Fibroblast of upper back skin (primary cell): ENCODE measurements at places on chromosomes 4 and X.

- no peak for DNase-seq
Measured at GRCh38 chr4:56874166-56874565, 33.5 kb upstream of the REST start.

DNA sequence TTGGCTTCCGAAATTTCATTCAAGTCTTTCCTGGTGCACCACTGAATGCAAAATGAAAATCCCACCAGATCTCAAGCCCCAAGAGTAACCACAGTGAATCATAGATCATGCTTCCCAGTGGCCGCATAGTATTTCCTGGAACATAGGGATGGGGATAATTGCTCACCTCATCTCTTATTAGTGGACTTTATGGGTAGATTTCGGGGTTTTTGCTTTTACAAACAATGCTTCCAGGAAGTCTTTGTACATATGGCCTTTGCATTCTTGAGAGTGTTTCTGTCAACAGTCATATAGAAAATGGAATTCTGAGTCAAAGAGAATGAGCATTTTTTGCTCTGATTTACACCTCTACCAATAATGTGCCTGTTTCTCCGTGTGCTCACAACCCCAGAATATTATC lies 53.4 kb downstream of the PPEF2 start:
- peak; percentile 77 for DNase-seq

- no peak for DNase-seq
Measured at GRCh38 chr4:83112231-83112630, 2.3 kb downstream of the PLAC8 start.

DNA sequence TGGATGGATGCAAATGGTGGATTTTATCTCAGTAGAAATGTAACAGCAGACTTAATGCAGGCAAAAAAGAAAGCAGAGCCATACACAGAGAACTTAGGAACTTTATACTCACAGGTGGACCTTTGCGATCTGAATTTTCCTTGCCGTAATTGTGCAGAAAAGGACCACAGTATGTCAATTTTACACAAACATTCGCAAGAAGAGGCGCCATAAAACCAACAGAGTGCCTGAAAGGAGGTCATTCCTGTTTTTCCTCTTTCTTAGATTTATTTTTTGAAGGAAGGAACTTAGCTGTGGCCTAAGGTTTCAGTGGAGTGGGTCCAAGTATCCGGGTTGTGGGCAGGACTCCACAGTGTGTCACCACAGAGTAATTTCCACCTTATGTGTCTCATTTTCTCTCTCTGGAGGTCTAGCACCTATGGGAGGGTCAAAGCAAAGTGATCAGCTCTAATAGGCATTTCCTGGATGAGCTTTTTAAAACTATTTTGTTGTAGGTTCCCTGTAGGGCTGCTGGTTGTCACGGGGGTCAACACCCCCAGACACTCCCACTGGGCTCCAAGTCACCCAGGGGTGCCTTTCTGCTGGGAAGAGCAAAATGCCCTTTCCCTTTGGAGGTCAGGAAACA lies 24.7 kb upstream of the PBDC1 start:
- DNase-seq: peak; percentile 66

GRCh38 chr4:40557736-40558135 lies 71.9 kb downstream of the RBM47 start:
- no peak for DNase-seq

DNA sequence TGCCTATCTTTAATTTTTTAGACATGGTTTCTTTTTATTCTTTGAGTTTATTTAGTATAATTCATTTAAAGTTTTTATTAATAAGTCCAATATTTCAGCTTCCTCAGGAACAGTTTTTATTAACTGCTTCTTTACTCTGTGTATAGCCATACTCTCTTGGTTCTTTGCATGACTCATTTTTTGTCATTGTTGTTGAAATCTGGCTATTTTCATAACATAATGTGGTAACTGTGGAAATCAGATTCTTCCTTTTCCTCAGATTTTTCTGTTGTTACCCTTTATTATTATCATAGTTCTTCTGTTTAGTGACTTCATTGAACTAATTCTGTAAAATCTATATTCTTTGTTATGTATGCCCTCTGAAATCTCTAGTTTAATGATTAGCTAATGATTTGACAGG lies 124.9 kb upstream of the CYSLTR1 start:
- no peak for DNase-seq

- peak; percentile 19 for DNase-seq
Measured at GRCh38 chr4:98528882-98529281, 129.5 kb downstream of the TSPAN5 start.

DNA sequence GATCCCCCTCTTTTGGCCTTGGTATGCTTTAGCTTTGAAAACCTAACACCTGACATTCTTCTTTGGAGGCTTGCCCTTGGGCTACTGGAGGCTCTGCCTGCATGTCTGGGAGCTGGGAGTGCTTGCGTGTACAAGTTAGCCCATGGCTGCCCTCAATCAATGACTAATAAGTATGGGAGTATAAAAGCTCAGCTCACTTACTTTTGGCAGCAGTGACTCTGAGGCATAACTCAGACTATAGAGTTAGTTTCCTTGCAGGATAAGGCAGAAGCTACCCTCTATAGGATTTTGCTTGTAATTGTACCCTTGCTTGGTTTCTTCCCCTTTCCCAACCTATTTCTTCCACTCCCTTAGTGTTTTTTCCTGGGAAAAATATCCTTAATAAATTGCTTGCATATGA lies 247.9 kb downstream of the PPP1R2C start:
- peak; percentile 92 for DNase-seq

DNA sequence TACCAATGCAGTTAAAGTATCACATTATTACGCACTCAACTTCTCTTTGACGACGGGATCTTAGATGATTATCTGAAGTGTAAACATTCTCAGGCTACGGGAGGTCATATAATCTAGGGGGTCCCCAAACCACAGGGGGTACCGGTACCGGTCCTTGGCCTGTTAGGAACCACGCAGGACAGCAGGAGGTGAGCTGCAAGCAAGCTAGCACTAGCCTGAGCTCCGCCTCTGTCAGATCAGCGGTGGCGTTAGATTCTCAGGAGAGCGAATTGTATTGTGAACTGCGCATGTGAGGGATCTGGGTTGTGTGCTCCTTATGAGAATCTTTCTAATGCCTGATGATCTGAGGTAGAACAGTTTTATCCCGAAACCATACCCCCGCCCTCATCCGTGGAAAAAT lies 20.6 kb upstream of the PRR27 start:
- no peak for DNase-seq

DNA sequence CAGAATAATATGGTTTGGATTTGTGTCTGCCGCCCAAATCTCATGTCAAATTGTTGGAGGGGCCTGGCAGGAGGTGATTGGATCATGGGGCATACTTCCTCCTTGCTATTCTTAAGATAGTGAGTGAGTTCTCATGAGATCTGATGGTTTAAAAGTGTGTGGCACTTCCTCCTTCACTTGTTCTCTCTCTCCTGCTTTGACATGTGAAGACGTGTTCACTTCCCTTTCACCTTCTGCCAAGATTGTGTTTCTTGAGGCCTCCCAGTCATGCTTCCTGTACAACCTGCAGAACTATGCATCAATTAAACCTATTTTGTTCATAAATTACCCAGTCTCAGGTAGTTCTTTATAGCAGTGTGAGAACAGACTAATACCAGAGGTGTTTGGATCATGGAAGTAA lies 325.7 kb upstream of the GIMD1 start:
- no peak for DNase-seq

DNA sequence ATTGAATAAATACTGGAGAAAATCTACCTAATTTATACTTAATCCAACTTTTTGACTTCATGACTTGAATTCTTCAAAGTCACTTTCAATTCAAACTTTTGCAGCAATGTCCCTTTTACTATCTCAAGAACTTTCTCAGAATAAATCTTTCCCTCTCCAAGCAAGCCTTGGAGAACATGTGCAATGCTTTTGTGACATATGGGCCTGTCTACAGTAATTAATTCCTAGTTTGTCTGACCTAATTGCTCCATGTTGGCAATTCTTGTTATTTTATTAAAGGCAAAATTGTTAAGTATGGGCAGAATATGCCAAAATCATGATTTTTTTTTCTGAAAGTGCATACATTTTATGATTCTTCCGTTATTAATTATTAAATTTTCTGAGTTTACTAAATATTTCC lies 1115.3 kb downstream of the PDHA2 start:
- no peak for DNase-seq

GRCh38 chr4:106238820-106239420 lies 77.1 kb downstream of the TBCK start:
- peak; percentile 47 for DNase-seq

GRCh38 chr4:130238121-130238520 lies 1142.2 kb downstream of the C4orf33 start:
- DNase-seq: no peak

DNA sequence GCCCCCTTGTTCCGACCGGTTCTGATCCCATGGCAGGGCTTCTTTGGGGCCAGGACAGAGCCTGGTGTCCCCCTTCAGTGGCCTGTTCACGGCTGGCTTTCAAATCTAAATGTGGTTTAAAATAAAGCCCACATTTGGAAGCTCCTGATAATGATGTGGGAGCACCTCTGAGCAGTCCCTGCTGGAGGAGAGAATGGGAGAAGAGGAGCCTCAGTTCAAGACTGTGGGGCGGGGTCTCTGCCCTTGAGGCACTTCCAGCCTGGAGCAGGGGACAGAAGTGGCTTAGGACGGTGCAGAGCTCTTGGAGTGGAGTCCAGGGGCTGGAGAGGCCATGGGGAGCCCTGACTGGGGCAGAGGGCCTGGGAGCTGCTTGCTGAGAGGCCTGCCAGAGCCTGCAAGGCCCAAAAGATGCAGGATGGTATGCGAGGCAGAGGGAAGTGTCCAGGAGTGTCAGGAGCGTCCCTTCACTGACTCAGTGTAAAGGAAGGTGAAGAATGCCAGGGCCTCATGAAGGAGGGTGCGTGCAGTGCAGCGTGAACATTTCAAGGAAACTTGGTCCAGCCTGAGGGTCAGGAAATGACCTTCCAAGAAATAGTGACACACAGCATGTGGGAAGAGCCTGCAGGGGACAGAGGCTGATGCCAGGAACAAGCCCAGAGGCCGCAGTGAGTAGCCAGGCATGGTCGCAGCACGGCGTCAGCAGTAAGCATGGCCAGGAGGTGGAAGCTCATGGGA lies 21.1 kb upstream of the TADA2B start:
- DNase-seq: peak; percentile 62

DNA sequence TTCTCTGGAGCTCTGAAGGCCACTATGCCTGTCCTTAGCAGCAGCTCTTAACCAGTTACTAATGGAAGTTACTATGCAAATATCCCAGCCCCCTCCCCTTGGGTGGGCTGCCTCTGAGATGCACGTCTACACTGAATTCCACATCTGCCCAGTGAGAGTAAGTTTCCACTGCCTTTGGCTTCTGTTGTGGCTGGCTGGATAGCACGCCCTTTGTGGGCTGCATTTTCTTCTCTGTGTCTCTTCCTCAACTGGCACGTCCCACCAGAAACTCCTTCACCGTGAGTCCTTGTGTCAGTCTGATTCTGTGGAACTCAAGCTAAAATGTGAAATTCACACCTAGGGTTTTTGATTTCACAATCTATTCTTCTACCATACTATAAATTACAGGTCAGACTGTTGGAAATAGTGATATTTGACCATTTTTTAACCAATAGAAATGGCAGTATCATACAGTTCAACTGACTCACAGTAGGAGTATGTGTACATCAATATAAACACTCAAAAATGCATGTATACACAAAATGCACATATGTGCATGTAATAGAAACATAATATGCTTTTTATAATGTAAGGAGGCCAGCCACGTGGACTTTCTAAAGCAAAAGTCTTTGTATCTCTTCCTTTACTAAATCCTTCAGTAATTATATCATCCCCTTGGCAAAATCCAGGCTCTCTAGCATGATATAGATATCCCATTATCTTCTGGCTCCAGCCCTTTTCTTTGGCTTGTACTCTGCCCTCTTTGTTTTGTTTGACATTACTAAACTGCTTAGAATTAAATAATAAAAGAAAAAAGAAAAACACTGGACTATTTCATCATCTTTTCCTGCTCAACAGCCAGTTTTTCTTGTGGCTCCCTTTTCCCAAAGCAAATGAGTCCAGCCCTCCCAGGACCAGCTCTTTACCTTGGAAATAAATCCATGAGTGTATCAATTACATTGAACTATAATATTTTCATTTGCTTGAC lies 33.2 kb upstream of the LDB2 start:
- DNase-seq: peak; percentile 26

GRCh38 chrX:154818916-154819770 lies 13.9 kb upstream of the MPP1 start:
- DNase-seq: no peak

DNA sequence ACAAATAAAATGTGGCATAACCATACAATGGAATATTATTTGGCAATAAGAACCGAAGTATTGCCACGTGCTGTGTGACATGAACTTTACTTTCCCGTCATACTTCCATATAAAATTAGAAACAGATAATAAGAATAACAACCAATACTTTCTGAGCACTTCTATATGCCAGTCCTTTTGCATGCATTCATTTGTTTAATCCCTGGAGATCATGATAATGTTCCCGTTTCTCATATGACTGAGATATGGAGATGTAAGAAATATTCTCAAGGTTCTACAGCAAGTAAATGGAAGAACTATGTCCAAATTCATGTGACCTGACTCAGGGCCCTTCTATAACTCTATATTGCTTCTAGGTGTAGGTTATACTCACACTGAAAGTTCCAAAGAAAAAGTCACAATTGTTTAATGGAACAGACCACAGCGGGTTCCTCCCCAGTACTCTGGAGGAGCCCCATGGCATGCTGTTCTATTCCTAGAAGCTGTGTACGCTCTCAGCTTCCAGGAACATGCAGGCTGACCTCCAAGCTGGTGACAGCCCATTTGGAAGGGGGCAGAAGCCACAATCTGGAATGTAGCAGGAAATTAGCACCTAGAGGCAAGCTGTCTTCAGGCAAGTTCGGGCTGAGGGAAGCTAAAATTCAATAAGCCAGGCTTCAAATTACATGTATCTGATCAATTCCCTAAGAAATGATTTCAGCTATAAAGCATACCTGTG lies 31.5 kb downstream of the QDPR start:
- DNase-seq: no peak

DNA sequence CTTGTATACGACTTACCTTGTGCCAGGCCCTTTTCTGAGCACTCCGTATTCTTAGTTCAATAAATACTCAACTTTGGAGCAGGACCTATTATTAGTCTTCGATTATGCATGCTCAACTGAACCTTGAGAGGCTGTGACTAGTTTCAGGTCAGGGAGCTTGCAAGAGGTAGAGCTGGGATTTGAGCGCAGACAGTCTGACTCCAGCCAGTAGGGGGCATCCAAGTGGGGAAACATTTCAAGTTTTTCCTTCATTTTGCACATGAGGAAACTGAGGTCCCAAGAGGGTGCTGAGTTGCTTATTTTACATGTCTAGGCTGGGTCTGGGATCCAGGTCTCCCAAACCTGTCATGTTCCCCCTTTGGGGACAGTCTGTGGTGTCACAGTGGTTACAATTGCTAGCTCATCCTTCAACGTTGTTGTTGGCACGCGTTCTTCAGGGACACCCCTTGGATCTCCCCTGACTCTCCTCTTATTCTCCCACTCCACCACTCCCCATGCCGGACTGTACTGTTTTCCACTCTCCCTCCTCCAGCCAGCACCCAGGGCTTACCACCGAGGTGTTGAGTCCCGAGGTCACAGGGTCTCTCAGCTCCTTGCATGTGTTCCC lies 6.7 kb upstream of the PRICKLE3 start:
- no peak for DNase-seq

DNA sequence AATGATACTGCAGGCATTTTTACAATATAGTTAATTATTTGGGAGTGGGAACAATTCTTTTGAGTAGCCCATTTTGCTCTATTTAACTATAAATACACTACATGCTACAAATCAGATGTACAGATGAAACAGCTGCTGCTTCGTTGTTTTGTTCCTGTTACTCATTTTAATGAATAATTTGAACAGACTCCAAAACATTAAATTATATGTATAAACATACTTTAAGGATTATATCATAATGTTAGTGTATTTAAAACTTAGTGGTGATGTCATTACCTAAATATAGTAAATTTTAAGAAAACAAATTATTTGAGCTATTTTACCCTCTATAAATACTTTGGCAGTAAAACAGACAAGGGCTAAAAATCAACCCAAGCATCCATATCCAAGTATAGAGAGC lies 60.7 kb downstream of the GAB1 start:
- peak; percentile 38 for DNase-seq
